ENCODE measurements at places on chromosomes 6 and 20.

- DNase-seq, result peak; percentile 73
These were observed 56.4 kb downstream of the SNRNP48 start for GRCh38 chr6:7646394-7646793.

GRCh38 chr20:44028003-44028730 is 113.5 kb downstream of the TOX2 start:
- DNase-seq, result no peak

DNA sequence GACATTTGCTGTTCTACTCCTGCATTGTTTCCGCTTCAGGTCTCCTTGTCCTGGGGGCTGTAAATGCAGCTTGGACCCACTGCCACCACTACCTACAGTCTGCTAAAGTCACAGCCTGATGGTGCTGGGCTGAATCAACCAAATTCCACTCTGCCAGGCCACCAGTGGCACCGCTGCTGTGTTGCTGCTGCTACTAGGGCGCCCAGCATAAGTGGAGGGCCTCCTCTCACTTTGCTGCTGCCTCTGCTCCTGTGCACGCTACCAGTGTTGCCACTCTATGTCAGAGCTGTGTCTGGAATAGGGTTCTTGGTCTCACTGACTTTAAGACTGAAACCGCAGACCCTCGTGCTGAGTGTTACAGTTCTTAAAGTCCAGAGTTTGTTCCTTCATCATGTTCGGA is 1.4 kb upstream of the SSR1 start:
- no peak for DNase-seq

DNA sequence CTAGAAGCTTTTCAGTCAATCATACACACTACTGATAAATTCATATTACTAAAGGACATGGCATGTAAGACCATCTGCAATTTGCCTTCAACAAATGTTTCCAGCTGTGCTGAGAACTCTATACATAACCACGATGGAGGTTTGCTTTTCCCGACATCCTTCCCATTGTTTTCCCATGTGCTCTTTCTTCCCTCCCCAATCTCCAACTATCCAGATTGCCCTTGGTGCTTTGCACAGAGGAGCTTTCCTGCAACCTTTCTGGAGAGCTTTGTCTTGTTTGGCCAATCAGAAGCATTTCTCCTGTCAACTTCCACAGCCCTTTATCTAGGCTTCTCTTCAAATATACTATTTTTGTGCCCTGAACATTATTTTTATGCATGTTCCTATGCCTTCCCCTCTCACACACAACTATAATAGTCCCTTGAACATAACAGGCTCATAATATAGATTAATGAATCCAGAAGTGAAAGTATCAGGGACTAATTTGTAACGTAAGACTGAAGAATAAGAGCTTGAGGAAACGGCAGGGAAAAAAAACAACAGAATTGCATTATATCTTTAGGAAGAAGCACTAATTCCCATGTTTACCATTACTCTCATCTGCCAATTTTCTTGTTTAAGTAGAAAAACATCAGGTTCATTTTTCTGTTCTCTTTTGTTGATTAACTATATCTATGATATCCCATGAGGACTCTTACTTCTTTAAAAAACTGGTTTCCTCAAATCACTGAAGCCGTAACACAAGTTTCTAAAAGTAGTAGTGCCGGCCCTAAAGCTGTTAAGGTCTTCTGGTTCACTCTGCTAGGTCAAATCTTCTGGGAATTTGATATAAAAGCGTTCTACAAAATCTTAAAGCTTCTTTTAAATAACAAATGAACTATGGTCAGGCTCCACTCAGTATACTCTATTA is 20.1 kb downstream of the SMLR1 start:
- DNase-seq, result no peak

GRCh38 chr6:19999319-20000191 is 162.4 kb downstream of the ID4 start:
- peak; percentile 2 for DNase-seq

DNA sequence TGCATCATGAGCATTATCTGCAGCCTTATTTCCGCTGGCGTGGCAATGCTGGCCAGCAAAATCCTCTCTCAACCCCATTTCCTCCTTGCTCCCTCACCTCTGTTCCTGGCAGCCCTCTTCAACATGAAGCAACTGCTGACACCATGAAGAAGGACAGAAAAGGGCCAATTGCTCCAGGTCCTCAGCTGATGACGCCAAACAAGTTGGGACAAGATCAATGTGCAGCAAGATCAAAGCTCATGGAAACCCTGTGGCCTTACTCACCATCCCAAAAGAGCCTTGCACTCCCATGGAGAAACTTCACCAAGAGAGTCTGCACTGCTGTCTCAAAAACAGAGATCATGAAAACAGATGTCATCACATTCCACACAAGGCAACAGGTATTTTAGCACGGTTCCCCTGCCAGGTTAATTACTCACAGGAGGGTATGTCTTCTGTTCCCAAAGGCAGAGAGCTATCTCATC is 7.4 kb downstream of the GFOD1 start:
- no peak for DNase-seq

- DNase-seq, result no peak
These were observed 208.4 kb downstream of the CDH4 start for GRCh38 chr20:61460261-61461052.

GRCh38 chr20:18702736-18703135 is 110.8 kb upstream of the SCP2D1 start:
- no peak for DNase-seq

DNA sequence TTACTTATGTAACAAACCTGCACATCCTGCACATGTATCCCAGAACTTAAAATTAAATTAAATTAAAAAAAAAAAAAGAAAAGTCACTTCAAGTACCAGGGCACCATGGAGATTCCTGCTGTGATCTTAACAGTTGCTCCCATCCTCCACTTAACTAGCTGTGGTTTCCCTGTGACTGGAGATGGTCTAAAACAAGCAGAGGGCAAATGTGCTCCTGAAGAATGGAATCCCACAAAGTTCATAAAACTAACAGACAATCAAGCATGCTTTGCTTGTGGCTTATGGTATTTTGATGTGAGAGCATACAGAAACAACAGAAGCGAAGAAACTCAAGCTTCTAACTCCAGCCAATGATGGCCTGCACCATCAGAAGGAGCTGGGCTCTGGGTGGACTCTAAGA is 153.6 kb upstream of the KCNK16 start:
- no peak for DNase-seq

DNA sequence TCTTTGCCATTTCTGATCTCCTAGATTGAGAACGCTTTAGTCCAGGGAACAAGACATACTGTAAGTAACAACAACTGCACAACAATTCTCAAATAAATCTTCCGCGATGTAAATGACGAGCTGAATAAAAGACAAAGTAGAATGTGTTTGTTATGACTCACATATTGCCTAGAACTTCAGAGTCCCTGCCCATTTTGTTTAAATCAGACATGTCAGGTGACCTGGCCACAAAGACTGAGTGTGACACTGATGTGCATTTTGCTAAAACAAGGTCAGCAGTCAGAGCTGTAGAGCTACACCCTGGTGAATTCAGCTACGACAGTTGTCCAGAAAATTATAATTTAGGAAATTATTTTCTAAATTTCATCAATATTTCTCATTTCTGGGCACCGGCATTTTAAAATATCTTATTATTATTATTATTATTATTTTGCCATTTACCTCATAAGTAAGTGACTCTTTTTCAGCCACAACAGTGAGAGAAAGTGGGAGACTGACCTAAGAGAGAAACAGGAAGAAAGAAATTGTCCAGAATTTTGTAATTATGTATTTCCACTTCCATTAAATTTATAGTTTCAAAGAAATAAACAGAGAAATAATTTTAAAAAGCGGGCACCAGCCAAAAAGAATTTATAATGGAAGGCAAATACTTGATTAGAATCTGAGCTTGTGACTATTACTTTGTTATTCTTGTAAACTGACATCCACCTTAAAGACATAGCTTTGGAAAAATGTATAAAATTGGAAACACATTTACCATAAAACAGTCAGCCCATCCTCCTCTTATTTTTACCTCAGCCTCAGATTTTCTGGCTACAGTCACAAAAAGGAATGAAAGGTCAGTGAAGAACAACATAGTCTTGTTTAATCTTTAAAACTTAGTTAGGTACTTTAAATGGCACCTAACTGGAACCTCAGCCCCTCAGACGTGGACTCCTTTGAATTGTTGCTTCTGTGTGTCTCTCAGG is 157.0 kb upstream of the CITED2 start:
- DNase-seq, result no peak

GRCh38 chr20:59320854-59321647 is 20.6 kb downstream of the EDN3 start:
- no peak for DNase-seq

Measured in fibroblast of pulmonary artery (primary cell).